ENCODE measurements at places on chromosomes 7 and 10.

GRCh38 chr7:25959168-25959734, 192.7 kb upstream of the NFE2L3 start:
- no peak for DNase-seq

DNA sequence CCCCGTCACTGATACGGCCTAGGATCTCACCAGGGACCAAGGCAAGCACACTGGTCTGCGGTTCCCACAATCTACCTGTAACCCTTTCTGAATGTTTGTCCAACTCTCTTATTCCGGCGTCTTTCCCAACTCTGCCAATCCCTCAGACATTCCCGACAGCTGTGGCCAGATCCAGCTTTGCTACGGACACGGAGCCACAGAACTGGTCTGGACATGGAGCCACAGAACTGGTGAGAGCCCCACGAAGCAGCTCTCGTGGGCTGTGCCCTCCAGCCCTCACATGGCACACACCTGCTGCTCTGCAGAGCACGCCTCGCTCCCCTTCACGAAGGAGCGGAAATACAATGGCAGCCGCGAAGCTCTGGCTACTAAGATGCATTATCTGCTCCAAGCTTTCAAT, 376.8 kb downstream of the DNAJB6 start:
- no peak for DNase-seq

- DNase-seq: peak; percentile 11
Measured at GRCh38 chr7:70681469-70682350, 450.2 kb upstream of the GALNT17 start.

- no peak for DNase-seq
Measured at GRCh38 chr10:86367152-86367951, 757 bp upstream of the GRID1 start.

DNA sequence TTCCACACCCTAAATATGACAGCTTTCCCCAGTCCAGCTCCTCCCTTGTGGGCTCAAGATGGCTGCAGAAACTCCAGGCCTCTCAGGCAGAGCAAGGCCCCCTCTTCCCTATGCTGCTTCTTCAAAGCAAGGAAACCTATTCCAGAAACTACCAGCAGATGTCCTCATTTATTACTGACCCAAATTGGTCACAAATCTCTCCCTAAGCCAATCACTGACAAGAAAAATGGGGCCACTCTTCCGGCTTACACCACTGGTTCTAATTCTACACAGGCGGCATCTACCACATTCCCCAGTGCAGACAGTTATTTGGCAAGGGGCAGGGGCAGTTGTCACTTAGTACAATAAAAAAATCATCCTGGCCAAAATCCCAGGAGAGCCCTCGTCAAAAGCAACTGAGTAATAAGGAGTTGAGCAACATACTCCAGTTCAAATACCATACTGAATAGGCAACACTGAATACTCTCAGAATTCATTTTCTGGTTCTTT, 150.4 kb downstream of the SFMBT2 start:
- no peak for DNase-seq

DNA sequence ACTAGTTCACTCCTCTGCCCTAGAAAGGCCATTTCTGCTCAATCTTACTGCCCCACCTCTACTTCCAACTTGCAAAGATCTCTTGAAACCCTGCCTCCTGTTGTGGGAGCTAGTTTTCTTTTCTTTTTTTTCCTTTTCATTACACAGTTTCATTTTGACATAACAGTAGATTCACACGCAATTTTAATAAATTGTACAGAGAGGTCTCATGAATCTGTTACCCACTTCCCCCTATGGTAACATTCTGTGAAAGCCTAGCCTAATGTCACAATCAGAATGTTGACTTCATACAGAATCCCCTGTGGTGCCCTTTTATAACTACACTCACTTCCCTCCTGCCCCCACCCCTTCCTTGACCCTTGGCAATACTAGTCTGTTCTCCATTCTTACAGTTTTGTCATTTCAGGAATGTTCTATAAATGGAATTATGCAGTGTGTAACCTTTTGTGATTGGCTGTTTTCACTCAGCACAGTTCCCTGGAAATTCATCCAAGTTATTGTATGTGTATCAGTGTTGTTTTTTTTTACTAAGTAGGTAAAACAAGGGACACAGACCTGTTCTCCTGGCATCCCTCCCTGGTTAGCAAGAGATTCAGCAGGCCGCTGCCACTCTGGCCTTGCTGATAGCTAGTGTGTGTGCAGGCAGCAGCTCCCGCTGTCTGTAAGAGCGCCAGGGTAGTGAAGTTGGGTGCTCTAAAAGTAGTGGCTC, 21.5 kb downstream of the CHST3 start:
- DNase-seq: peak; percentile 71
